ENCODE measurements at places on chromosomes 16 and 17.

- DNase-seq = no peak
Observed at GRCh38 chr16:89275837-89276720, 58.6 kb downstream of the ZNF778 start.

GRCh38 chr17:7392696-7393612 is 1.4 kb downstream of the PLSCR3 start:
- no peak for DNase-seq

GRCh38 chr17:41738077-41738800 is 3.8 kb upstream of the HAP1 start:
- DNase-seq = peak; percentile 88

GRCh38 chr17:43986225-43986981 is 18.0 kb upstream of the NAGS start:
- no peak for DNase-seq

- no peak for DNase-seq
Observed at GRCh38 chr17:77609553-77610517, 348.7 kb upstream of the TNRC6C start.

- DNase-seq = no peak
Observed at GRCh38 chr17:58387834-58388233, 29.5 kb downstream of the RNF43 start.

DNA sequence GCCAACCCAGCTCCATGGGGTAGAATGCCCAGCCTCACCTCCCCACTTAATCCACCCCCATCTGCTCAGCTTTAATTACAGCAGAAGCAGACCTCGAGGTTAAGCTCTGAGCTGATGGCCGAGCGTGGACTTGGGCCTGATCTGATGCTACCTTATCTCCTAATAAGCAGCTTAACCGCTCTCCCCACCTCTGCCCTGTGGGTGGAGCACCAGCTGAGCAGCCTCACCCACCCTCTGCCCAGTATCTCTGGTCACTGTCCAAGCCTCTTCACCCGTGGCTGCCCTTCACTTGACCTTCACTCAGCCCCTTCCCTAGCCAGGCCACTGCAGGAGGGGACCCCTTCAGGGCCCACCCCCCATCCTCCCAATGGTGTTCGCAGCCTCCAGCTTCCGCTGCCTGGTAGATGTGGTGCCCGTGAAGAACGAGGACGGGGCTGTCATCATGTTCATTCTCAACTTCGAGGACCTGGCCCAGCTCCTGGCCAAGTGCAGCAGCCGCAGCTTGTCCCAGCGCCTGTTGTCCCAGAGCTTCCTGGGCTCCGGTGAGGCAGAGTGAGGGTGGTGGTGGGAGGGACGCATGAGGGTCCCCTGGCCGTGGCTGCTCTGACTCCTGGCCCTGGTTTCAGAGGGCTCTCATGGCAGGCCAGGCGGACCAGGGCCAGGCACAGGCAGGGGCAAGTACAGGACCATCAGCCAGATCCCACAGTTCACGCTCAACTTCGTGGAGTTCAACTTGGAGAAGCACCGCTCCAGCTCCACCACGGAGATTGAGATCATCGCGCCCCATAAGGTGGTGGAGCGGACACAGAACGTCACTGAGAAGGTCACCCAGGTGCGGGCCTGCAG is 6.8 kb downstream of the KCNH6 start:
- no peak for DNase-seq

GRCh38 chr17:55540414-55541091 is 29.3 kb upstream of the SMIM36 start:
- peak; percentile 48 for DNase-seq

Data from NCI-H460 (cell line).